ENCODE measurements at places on chromosomes 11 and 22.

DNA sequence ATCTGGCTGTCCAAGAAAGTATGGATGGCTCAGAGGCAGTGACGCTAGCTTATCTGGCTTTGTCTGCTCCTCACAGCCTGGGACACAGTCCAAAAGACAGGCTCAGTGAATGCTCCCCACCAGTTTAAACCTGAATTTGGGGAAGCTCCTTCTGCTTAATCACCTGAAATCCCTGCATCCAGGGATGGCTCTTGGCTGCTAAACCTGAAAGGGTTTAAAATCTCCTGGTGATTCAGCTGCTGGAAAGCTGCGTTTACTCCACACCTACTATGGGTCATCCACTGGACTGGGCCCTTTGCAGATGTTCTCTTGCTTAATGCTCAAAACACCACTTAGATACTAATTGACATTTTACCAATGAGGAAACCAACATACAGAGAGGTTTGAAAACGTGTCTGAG is 302.0 kb upstream of the NARS2 start:
- no peak for DNase-seq

DNA sequence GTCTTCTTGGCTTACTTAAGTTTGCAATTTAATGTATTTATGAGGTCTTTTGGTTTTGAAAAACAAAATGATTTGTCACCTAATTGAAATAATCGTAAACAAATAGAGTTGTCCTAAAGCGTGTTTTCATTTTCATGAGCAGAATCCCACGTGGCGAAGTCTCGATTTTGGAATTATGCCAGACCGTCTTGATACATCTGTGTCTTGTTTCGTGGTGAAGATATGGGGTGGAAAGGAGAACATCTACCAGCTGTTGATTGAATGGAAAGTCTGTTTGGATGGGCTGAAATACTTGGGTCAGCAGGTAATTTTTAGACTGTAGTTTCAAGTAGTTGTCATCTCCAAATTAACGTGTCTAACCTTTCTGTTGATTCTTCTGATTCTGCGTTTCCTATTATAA is 64.7 kb downstream of the UVRAG start:
- no peak for DNase-seq

- no peak for DNase-seq
These were observed 38.0 kb downstream of the CYP2R1 start for GRCh38 chr11:14854057-14854456.

GRCh38 chr11:62398011-62398994 is 20.5 kb upstream of the SCGB1A1 start:
- DNase-seq, result no peak

DNA sequence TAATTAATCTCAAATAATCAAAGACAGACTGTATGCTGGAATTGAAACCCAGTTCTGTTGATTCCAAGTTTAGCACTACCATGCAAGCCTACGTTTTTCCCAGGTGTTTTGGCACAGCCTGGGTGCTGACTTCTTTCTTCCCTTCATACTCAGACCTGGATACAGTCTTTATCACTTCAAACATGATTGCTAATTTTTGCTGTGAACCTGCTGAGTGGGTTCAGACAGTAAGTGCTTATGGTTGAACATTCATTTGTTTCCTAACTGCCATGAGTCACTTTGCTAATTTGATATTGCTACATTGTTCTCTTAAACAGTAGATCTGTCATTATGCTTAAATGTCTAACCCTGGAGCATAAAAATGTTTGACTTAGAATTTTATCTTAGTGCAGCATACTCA is 12.2 kb downstream of the PAAF1 start:
- no peak for DNase-seq

DNA sequence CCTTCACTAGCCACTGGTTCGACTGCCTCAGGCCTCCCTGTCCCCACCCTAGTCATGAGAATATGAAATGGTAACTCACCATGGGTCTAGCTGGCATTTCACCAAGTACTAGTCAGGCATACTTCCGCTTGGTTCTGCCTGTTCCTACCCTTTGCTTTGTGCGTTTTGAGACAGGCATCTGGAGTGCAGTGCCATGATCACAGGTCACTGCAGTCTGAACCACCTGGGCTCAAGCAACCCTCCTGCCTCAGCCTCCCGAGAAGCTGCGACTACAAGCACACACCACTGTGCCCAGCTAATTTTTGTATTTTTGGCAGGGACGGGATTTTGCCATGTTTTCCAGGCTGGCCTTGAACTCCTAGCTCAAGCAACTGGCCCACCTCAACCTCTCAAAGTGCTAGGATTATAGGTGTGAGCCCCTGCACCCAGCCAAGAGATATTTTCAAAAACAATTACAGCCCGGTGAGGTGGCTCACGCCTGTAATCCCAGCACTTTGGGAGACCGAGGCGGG is 14.1 kb downstream of the HRAS start:
- DNase-seq, result no peak

DNA sequence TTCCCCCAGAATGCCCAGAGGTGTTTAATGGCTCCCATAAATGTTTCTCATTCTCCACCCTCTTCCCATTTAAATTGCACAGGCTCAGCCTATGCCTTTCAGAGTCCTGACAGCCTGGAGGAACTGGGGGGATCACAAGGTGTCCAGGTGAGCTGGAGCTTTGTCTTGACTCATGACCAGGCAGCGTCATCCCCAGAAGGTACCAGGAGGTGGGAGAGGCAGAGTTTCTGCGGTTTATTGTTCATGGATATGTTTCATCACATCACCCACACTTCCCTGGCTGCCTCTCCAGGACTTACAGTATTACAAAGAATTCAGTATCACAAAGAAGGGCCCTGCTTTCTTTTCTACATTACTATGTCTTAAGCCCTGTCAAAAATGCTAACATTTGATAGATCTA is 103.2 kb upstream of the GALNT18 start:
- DNase-seq, result no peak

- no peak for DNase-seq
These were observed 82.9 kb downstream of the PIWIL4 start for GRCh38 chr11:94649964-94650623.

DNA sequence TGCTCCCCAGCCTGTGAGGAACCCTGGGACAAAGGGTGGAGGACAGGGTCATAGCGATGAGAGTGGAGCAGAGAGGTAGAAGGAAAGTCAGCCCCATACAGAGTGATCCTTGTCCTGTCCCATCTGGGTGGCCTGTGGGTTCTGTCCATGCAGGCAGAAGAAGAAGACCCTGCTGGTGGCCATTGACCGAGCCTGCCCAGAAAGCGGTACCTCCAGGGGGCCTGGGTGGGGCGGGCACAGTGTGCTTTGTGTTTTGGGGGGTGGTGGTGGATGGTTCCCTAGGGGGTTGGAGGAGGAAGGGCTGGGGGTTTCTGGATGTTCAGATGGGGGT is 7.9 kb downstream of the SIDT2 start:
- DNase-seq, result no peak

GRCh38 chr11:720642-721246 is 14.7 kb downstream of the EPS8L2 start:
- no peak for DNase-seq

GRCh38 chr11:110972640-110973039 is 260.4 kb upstream of the ARHGAP20 start:
- DNase-seq, result no peak

DNA sequence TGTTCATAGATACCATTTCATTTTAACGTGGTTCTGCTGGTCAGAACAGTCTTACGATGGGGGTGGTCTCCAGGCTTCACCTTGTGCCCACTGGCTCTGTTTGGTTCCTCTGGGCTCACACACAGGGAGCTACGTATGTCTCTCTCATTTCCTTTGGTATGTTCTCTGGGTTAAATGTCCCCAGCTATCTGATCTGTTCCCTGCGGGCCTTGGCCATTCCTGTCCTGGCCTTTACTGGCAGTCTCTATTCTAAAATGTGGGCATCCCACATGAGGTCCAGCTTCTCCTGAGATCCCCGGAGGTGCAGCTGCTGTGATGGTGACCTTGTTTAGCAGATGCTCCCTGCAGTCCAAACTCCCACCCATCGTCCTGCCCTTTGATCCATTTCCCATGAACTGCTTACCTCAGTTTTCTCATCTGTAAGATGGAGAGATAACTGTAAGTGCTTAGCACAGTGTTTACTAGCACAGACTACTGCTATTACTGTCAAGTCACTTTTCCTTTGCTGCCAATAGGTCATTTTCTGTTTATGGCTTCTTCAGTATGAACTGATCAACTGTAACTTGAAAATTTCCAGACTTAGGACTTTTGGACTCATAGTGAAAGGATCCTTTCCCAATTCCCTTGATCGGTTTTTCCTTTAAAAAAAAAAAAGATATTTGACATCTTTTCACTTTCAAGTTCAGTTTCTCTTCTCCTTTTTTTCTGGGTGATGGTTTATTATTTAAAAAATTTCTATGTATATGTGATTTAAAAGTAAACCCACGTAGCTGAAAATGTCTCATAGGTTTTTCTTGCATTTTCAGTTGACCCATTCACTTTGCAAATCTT is 92.9 kb downstream of the PTPRJ start:
- DNase-seq, result no peak

DNA sequence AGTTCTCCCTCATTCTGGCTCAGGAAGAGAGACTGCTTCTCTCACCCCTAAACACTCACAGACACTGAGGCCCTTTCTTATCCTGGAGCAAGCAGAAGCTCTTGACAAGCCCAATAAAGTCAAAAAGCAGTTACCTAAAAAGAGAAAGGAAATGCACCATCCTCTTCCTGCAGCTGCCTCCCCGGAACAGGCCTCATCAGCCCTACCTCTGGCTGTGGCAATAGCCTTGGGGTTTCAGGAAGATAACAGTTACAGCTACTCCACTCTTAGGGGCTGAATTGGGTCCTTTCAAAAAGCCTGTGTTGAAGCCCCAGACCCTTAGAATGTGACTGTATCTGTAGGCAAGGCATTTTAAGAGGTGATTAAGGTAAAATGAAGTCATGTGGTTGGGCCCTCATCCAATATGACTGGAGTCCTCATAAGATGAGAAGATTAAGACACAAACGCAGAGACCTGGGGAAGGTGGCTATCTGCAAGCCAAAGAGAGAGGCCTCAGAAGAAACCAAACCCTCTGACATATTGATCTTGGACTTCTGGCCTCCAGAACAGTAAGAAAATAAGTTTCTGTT is 3.5 kb upstream of the LGALS12 start:
- DNase-seq, result no peak

- no peak for DNase-seq
These were observed 28.3 kb upstream of the IGSF22 start for GRCh38 chr11:18754308-18754707.

- no peak for DNase-seq
These were observed 15.7 kb downstream of the MRGPRF start for GRCh38 chr11:68997124-68997994.

DNA sequence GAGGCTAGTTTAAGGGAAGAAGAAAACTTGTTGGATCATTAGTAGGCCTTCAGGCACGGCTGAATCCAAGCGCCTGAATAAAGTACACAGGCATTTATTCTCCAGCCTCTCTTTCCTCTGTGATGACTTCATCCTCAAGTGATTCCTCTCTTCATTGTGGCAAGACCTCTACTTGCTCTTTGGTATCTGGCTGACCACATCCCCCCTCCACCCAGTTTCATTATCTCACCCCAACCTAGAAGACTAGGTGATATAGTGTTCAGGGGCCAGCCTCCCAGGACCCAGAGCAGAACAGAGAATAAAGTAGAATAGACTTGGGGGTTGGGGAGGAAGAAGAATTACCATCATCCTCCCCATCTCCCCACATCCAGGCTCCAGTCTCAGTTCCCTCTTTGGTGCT is 189.3 kb downstream of the MIAT start:
- no peak for DNase-seq

GRCh38 chr11:128544471-128545051 is 42.8 kb downstream of the ETS1 start:
- no peak for DNase-seq

DNA sequence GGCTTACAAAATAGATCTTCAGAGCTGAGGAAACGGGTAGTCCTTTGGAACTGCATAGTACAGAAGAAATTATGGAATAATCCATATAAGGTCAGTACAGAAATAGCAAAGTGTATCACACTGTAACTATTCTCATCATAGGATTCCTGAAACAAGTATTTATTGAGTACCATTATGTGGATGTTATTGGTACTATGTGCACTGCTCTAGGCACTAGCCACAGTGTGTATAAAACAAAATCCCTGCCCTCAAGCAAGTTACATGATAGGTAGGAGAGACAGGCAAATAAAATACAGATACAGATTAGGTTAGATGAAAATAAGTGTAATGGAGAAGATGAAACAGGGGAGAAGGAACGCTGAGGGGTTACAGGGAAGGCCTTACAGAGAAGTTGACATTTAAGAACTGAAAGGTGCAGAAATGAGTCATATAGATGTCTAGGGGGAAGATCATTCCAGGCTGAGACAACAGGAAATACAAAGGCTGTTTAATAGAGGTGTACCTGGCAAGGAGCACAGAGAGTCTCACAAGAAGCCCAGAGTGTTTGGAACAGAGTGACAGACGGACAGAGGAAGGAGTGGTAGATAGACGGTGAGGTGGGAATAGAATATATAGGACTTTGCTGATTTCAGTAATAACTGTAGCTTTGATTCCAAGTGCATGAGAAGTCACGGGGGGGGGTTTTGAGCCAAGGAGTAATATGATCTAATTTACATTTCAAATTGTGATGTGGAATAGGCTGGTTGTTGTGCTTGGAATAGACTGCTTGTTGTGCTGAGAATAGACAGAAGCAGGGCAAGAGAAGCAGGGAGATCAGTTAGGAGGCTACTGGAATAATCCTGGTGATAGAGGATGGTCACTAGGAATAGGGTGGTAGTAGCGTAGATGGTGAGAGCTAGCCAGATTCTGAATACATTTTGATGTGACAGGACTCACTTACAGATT is 13.7 kb downstream of the RNF141 start:
- no peak for DNase-seq

- DNase-seq, result no peak
These were observed 45.5 kb upstream of the OLFML1 start for GRCh38 chr11:7439746-7440320.

- DNase-seq, result peak; percentile 50
These were observed 34.4 kb upstream of the TRIM29 start for GRCh38 chr11:120172054-120172911.

GRCh38 chr11:69437876-69438205 is 43.6 kb upstream of the LINC01488 start:
- no peak for DNase-seq

Data from stimulated activated CD4-positive, alpha-beta T cell treated with anti-CD3 and anti-CD28 coated beads, Interleukin-1b, Interleukin-23, amount 100 ng/mL, for 48 hours (primary cell).